Activated CD4-positive, alpha-beta memory T cell treated with anti-CD3 and anti-CD28 coated beads, Interleukin-2, amount 10 ng/mL, durations not matched to agents 7 days and 5 days (primary cell): ENCODE measurements at places on chromosomes 6 and 20. TPM values are rescaled to one million over a fixed set of nuclear protein-coding genes. Genes with fewer than 3 reads are reported as not detected.

BCL2L1 gene
- 72.5 TPM for total RNA-seq

GRCh38 chr6:19102936-19103335 is 715.8 kb downstream of the RNF144B start:
- no peaks in the 10 kb centered on the region for H3K27me3 ChIP-seq
- H3K4me3 ChIP-seq, result no peak overlapping the region
- H3K27ac ChIP-seq, result no peak overlapping the region
- no peak for DNase-seq
- H3K4me1 ChIP-seq, result no peaks in the 10 kb centered on the region

DNAH8 gene
- total RNA-seq, result 0.03 TPM

- H3K4me1 ChIP-seq, result no peaks in the 10 kb centered on the region
- DNase-seq, result no peak
- H3K27ac ChIP-seq, result no peak overlapping the region
- no peaks in the 10 kb centered on the region for H3K36me3 ChIP-seq
- H3K27me3 ChIP-seq, result peaks cover 15% of the 10 kb centered on the region
- H3K4me3 ChIP-seq, result no peak overlapping the region
Observed at GRCh38 chr6:36297051-36297450, 27.2 kb downstream of the PNPLA1 start.

DNA sequence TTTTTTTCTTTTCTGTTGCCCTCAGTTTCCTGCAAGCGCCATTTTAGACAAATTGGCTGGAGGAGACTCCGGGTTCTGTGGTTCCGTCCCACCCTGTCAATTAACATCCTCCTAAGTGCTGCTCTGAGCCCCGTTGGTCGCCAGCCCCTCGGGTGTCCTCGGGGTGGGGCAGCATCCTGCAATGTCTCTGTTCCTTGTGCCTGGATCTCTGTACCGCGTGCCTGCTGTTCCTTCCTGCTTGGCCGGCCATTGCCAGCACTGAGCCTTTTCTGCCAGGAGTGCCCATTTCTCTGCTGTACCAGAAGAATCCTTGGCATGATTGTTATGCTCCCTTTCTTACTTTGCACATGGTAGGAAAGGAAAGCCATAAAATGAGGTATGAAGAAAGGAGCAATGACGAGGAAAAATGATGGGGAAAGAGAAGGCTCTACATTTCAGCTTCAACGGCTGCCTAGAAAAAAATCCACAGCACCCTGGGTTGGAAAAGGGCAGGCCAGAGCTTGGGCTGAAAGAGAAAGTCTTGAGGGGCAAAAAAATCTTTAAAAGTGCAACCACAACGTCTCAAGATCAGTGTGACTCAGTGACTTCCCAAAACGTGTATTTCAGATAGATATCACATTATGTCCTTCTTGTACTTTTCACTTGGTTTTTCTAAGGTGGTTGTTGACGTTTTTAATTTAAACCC is 256.7 kb downstream of the CLIC5 start:
- peaks cover 7% of the 10 kb centered on the region for H3K4me1 ChIP-seq
- H3K4me3 ChIP-seq, result no peak overlapping the region
- peaks cover 10% of the 10 kb centered on the region for H3K27me3 ChIP-seq

- DNase-seq, result no peak
- H3K36me3 ChIP-seq, result no peaks in the 10 kb centered on the region
- H3K27me3 ChIP-seq, result no peaks in the 10 kb centered on the region
- no peaks in the 10 kb centered on the region for H3K4me1 ChIP-seq
Observed at GRCh38 chr6:47061309-47062300, 19.5 kb upstream of the ADGRF1 start.

DNA sequence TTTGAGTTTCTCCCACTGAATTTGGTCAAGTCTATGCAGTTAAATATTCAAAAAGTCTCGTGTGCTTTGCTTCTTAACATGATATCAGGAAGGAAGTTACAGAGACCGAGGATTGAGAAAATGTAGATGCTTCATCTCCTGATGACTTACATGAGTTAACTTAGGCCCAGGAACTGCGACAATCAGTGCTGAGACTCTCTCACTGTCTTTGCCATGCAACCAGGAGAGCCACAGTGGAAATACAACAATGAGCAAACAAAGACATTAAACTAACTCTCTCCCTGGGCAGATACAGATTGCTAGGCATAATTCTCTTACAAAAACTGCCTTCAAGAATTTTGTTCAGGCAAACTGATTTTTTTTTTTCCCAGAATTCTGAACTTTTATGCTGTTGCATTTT is 440.6 kb upstream of the EPHA7 start:
- DNase-seq, result no peak
- no peaks in the 10 kb centered on the region for H3K4me1 ChIP-seq
- no peak overlapping the region for H3K4me3 ChIP-seq
- H3K27me3 ChIP-seq, result no peaks in the 10 kb centered on the region
